ENCODE measurements at places on chromosomes 12 and 14.

- no peak for DNase-seq
These were observed 364.1 kb downstream of the EGLN3 start for GRCh38 chr14:33586806-33587205.

DNA sequence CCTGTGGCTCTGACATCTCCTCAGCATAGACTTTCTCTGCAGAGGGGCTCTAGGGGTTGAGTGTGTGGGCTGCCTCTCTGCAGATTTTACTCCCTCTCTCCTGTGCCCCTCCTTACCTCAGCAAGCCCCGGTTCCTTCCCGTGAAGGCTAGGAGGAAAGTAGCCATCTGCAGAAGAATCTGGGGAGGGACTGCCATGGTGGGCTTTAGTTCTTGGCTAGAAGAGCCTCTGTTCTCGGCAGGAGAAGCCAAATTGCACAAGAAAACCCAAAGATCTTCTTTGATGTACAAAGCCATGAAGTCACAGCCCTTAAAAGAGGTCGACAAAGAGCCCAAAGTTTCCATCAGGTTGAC, 23.5 kb downstream of the CKAP4 start:
- no peak for DNase-seq

DNA sequence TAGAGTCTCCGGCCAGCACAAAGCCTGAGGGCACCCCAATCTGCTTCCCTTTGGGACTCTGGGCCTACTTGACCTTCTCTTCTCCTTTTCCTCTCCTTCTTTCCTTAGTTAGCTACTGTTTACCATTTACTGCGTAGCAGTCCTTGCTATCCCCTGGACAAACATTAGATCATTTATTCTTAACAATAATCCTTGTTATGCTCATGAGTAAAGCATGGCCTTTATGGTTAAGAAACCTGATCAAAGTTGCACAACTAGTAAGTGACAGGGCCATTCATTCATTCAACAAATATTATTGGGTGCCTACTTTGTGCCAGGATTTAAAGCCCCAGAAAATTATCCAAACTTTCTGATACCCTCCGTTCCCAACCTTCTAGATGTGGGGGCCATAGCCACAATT, 3.2 kb upstream of the HDAC7 start:
- no peak for DNase-seq

DNA sequence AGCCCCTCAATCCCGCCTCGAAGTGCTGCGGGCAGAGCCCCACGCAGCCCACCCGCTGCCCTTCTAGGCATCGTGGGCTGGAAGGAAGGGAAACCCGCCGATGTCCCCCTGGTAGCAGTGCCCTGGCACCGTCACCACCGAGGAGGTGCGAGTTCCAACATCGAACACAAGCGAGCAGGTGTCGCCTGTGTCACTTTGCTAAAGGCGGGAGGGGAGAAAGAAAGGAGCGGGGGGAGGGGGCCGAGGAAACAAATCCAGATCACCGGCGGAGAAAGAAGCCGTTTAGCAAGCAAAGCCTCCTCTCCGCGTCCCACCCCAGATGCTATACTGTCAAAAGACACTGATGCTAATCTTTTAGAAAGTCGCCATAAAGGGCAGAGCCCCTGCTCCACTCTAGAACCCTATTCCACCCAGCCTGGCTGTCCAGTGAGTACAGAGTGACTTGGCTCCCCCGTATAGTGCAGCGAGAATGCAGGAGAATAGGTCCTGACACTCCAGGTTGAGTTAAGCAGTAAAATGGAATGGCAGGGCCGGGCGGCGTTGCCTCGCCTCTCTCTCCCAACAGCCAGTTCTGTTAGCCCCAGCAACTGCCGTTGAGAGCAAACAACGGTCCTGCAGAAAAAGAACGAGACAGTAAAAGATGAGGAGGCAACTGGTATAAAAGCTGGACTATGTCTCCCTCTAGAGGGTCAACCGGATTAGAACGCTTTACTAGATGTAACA, 67.9 kb upstream of the USP15 start:
- DNase-seq = peak; percentile 8

DNA sequence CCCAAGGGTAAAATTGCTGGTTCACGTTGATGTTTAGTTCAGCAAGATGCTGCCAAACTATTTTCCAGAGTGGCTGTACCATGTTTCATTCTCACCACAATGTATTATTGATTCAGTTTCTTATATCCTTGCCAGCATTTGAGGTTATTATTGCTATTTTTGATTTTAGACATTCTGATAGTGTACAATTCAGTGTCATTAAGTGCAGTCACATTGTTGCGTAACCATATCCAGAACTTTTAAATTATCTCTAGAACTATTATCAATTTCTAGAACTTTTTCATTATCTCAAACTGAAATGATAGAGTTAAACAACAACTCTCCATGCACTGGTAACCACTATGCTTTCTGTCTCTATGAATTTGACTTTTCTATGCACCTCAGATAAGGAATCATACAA, 10.7 kb upstream of the TBC1D15 start:
- DNase-seq = no peak

DNA sequence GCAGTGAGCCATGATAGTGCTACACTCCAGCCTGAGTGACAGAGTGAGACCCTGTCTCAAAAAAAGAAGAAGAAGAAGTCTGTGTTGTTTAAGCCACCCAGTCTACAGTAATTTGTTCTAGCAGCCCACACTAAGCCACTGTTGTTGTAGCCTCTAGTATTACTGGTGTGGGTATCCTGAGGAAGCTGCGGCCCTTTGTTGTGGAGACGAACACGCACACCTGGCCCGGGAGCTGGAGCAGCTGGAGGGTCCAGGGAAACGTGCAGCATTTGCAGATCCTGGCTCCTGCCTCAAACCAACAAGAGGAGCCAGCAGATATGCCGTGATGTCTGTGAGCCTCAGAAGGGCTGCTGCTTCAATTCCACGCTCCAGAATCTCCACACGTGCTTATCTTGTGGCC, 65.3 kb downstream of the MAP1LC3B2 start:
- no peak for DNase-seq

DNA sequence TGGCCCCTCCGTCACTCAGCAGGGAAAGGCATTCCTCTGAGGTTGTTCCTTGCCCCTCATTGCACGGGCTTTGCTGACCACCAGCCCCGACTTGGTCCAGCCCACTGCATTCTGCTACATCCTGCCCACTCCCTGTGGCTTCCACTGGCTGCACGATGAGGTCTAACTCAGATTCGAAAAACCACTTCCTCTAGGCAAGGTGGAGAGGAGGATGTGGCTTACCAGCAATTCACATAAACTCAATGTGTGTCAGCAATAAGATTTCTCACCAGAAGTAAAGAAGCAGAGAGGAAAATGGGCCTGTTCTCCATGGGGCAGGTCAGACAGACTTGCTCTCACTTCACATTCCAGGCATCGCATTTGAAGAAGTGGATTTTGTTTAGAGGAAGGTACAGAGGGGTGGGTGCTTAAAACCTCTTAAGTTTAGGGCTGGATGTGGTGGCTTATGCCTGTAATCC, 14.7 kb downstream of the GPR68 start:
- DNase-seq = no peak

- DNase-seq = no peak
These were observed 54.5 kb upstream of the EVL start for GRCh38 chr14:100010679-100011078.

- DNase-seq = no peak
These were observed 8.6 kb downstream of the ACADS start for GRCh38 chr12:120734210-120734609.

DNA sequence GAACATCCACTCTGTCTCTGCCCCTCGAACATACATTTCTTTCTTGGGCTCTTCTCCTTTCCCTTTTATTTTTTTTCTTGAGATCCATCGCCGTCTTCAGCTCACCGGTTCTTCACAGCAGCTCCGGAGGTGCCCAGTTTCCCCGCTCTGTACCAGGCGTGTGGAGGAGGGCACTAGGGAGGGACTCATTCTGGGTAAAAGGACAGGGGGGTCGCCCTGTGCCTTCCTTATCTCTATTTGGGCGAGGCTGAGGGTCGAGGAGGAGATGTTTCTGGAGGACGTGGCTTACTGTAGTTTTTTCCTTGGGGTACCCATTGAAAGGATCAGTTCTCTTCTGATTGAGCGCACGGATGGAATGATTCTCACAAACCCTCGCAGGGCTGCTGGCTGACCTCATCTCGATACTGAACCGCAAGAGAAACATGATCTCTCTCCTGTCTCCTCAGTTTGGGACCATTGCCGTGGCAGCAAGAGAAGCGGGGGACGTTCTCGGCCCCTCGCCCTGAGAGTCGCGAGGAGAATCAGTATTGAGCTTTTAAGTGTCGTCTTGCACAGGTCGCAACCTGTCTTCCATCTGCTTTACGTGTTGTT, 386 bp downstream of the LIN52 start:
- no peak for DNase-seq

DNA sequence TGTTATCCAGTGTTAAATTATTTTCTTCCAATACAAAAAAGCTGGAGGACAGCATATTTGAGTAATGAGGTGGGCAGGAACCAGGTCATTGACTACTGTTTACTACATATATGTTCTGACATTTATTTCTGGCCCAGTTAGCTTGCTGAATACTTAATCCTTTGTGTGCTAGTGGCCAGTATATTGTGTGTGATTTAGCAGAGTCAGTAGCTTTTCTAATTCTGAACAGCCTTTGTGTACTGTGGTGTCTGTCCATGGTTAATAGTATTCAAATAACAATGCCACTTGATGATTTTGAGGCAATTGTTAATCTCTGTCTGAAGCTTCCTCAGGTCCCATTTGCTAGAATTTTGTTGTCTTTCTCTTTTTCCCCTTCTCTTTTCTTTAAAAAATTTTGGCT, 286.5 kb upstream of the E2F7 start:
- no peak for DNase-seq

GRCh38 chr14:96920023-96920422, 122.8 kb downstream of the VRK1 start:
- no peak for DNase-seq

DNA sequence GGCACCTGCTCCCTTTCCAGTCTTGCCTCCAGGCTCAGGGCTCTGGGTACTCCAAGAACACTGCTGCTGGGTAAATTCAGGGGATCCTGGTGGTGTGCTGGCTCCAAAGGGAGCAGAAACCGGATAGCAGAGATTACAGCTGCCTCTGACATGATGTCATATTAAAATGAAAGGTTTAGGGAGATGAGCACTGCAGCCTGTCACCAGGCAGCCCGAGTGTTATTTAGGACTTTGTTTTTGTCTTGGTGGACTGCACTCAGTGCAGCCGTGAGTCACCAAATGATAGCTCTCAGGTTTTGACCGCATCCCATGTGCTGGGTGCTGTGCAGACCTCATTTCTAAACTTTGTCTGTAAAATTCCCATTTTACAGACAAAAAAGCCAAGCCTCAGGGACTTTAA, 266.0 kb upstream of the CRY1 start:
- no peak for DNase-seq

GRCh38 chr14:68665792-68666204, 127.1 kb downstream of the ZFP36L1 start:
- no peak for DNase-seq

DNA sequence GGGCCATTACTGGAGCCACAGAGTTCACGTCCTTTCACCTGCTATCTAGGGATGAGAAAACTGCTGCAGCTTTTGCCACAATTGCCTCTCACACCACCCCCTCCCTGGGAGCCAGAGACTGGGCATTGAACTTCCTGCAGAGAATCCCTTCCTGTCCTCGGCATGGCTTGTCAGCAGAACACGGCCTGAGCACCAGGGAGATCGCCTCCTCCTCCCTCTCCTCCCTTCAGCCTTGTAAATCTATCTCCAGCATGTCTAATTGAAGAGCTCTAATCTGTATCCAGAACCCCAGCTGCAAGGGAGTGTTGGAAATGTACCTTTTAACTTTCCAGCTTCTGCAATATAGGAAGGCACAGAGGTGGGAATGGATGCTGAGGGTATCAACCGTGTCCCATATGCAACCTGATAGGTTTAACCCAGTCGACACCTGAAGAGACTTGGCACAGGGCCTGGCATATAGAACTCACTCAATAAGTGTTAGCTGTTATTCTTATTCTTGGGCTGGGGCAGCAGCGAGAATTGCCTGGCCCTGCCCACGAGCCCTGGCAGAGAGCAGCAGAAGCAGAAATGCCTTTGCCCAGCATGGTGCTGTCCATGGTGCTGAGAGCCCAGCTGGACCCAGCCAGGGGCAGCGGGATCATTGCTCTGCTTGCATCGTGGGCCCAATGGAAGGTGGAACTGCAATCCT, 26.8 kb downstream of the TMEM63C start:
- DNase-seq = no peak

- DNase-seq = no peak
These were observed 3.4 kb downstream of the CKB start for GRCh38 chr14:103519043-103519836.

- DNase-seq = no peak
These were observed 16.7 kb downstream of the CHST11 start for GRCh38 chr12:104473374-104473983.

DNA sequence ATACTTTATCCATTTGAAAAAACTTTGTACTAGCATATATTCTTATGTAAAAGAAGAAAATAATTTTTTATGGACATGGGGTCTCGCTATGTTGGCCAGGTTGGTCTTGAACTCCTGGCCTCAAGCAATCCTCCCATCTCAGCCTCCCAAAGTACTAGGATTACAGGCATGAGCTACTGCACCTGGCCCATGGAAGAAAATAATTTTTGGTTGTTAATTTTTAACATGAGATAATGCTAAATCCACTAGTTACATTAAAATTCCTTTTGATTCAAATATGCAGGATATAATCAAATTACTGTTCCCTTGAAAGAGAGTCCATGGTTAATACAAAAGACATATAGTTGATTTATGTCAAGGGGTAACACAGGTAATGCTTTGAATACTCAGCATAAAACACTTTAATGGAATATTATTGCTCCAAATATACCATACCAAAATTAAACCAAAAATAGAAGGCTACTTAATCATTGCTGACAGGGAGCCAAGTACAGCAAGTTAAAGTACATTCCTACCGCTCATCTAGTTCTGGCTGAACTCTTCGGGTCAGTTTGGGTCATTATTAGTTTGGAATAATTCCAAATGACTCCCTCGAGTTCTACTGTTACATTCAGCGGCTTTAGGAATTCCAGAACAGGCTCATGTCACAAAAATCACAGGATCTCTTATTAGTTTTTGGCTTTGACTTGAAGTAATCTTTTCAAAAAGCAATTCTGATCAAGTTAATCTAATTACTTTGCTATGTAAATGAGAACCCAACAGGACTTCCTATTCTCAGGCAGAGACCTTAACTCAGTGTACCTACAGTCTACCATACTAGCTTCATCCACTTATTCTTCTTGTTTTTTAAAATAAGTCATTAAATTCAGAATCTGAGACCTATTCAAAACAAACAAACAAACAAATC, 6.1 kb downstream of the SOS2 start:
- no peak for DNase-seq

DNA sequence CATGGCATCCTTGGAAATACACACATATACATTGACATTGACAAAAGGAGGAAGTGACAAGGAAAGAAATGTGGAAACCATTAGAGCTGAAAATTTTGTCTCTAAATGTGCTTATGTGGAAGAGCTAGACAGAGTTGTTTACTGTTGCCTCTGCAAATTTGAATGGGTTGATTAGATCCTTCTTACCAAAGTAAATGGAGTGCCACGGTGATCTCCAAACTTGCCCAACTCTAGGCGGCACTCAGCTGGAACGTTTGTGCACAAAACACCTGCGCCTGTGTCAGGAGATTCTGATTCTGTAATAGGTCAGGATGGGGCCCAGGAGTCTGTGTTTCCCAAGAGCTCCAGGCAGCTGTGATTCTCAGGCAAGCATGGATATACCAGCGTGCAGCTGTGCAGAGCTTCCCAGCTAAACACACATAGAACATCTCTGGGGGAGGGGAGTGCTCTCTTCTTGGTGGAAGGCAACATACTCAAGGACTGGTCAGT, 77.8 kb upstream of the BDKRB2 start:
- DNase-seq = no peak

GRCh38 chr12:102562836-102563425, 82.6 kb upstream of the IGF1 start:
- no peak for DNase-seq
